ENCODE measurements at places on chromosomes 4 and X.

GRCh38 chr4:184417802-184418511 lies 56.4 kb downstream of the IRF2 start:
- DNase-seq: no peak

DNA sequence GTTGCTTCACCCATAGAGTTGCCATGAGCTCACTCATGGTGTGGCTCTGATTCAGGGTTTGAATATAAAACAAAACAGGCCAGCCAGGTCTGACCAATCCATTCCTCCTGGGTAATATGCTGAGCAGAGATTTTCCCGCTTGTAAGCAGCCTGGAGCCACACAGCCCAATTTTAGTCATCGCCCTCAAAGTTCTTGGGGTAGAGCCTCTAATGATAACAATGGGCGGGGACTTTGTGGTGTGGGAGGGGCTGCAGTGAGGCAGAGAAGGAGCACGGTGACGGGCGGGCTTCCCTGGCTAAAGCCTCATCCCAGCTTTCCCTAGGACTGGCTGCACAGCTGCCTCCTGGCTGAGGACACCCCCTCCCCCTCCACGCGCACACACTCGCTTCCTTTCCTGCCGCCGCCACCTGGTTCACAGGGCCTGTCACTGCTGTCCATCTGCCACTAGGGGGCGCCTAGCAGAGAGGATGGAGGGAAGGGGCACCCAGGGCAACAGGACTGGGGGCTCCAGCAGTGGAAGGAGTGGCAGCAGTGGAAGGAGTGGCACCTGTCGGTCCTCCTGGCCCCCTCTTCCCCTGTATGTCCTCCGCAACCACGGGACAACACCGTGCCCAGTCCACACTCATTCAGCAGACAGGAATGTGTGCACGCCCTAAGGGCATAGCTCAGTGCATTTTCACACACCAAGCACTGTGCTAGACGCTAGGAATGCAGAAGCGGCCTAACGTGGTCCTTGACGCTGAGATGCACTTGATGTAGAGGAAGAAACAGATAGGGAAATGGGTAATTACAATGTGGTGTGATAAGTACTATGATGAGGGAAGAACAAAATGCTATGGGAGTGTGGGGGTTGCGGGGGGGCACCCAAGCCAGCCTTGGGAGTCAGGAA lies 26.8 kb downstream of the PRPS1 start:
- DNase-seq: no peak

DNA sequence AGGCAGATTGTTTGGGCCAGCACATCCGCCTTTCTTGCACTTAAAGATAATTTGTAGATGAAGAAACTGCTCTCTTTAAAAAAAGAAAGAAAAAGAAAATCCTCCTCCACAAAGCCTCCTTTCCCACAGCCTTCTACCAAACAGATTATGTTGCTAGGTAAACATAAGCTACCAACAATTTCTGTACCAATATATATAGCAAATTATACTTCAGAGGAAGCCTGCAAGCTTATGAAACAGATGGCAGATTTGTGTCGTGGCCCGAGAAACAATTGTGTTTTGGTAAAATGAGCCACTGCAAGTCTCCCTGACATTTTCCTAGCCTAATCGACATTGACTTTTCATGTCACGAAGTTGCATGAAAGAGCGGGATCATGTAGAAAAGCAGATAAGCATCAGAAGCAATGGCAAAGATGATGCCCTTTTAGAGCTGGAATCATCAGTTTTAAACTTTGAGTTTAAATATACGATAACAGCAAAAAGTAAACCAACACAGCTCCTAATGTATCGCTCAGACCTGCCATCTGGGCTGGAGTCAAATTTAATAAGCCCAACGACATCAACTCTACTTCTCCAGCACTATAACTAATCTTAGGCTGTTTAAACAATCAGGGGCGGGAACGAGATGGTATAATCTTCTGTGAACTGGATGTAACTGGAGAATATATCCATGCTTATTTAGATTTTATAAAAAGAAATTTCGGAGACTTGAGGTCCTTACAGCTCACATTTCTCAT lies 94.9 kb upstream of the PLAC1 start:
- no peak for DNase-seq

- DNase-seq: no peak
These were observed 194.6 kb upstream of the C1QTNF7 start for GRCh38 chr4:15233264-15233597.

DNA sequence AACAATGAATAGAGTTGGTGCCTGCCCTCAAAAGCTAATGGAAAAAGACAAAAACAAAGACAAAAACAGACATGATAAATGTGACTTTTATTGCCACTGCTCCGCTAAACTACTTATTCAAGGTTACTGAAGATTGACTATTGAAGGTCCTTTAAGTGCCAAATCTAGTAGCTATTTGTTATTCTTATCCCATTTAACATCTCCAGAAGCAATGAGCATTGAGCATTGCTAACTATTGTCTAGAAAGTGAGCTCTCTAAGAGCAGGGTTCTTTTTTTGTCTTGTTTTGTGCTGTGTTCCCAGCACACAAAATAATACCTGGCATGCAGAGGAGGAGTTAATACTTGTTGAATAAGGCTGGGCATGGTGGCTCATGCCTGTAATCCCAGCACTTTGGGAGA lies 95.4 kb upstream of the SFRP2 start:
- no peak for DNase-seq

- no peak for DNase-seq
These were observed 38.5 kb downstream of the NEK1 start for GRCh38 chr4:169573889-169574288.

DNA sequence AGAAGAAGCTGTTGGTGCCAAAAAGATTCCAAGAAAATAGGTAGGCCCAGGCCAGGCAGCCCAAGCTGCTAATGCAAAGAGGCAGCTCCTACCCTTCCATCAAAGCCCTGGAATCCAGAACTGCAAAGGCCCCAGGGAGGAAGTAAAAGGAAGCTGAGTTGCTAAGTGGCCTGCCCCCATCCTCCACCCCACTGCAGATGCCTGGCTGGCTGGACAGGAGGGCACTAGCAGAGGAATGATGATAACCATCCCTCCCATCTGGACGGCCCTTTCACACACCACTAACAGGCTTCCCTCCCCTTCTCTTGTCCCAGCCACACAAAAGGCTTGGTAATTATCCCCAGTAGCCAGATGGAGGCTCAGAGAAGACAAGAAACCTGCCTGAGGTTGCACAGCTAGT lies 32.4 kb upstream of the PJA1 start:
- no peak for DNase-seq

DNA sequence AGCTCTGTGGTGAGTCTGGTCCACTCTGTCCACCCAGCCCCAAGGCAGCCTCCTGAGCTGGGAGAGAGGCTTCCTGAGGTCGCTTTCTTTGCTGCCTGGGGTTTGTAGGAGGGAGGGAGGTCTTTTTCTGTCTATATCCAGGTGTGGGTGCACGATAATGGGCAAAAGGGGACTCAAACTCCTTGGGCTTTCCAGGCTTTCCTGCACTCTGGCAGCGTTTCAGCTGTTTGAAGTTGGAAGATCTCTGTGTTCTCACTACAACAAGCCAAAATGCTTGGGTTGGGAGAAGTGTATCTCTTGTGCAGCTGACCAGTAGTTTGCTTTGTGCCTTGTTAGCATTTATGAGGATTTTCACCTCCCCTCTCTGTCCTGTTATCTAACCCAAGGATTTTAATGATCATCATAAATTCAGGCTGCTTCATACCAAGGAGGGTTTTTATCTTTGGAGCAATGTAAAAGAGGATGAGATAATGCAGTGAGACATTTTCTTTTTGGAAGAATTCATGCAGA lies 126.3 kb downstream of the REPS2 start:
- DNase-seq: no peak

- DNase-seq: no peak
These were observed 292.0 kb downstream of the DTHD1 start for GRCh38 chr4:36573441-36573840.

DNA sequence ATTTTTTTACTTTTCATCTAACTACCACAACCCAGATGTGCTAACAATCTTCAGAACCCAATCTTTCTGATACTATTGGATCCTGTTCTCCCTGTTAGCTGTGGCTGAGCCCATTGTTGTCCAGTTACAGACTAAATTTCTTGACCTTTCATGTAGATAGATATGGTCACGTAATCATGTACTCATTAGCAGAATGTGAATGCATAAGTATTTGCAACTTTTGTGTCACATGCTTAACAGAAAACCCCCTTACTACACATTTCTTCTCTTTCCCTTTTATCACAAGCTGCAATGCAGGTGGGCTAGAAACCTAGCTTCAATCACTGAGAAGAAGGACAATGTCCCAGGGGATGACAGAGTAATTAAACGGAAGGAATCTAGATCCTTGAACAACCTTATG lies 13.1 kb upstream of the FAM13A start:
- no peak for DNase-seq

All from left kidney (tissue), 8 donors.